ENCODE measurements at places on chromosomes 5 and 9.

DNA sequence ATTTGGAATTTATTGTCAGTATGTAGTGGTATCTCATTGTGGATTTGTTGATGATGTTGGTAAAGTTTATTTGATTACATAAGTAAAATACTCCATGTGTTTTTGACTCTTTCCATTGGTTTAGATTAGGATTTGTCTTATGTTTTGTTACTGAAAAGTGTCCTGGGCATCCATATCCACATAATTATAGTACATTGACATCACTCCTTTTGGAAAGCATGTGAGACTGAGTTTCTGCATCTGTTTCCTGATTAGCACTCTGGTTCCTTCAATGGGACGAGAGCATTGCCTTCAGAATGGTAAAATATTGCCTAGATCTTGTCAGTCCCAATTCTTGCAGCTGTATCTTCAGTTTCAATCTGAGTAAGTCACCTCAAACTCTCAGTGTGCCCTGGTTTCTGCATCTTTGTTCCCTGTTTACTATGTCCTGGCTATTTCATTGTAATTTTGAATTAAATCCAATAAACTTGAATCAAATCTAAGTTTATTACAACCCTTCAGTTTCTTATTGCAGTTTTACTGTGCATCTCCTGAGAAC lies 128.1 kb downstream of the FBXO38 start:
- no peak for DNase-seq

DNA sequence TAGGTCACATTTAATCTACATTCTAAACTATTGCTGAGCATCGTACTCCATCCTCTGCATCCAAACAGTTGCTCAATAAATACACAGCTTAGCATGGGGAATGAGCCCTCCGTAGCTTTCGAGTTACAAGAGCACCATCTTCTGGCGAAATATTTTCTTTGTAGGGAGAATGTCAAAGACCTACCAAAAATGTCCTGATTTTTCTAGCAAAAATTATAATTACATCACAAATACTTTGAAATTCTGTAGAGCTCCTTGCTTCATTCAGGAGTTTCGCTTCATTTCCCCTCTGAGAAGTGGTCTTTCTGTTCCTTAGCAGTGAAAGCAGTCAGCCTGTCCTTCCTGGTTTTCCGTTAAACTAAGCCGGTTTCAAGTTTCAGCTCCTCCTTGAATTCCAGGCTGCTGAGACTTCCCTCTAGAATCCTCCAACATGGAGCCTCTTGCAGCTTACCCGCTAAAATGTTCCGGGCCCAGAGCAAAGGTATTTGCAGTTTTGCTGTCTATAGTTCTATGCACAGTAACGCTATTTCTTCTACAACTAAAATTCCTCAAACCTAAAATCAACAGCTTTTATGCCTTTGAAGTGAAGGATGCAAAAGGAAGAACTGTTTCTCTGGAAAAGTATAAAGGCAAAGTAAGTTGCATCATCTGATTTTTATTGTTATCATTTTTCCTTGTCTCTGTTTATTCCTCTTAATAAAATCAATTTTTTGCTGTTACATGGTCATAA lies at the start of gene GPX8:
GPX8 (plus strand) TSS at position 409 of the 730 bp plus-strand sequence; CDS start at position 431, 22 bp downstream.
- peak; percentile 92 for DNase-seq

DNA sequence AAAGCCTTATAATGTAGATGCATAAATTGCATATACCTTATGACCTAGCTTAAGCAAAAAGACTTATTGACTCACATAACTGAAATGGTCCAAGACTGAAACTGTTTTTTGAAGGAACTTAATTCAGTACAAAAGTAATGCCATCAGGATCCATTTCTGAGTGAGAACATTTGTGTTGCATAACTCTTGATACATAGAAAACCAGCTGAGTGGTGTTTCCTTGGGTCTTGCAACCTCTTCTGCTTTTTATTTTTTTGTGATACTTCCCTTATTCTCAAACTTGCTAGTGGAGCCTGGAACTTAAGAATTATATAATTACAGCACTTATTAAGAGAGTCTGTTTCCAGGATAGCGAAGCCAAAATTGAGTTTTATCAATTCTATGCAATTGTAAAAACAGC lies 272.0 kb downstream of the MAN2A1 start:
- no peak for DNase-seq

- DNase-seq = no peak
Observed at GRCh38 chr9:224582-225520, 10.2 kb downstream of the DOCK8 start.

GRCh38 chr9:17521100-17521855 lies 57.6 kb upstream of the SH3GL2 start:
- DNase-seq = no peak

- no peak for DNase-seq
Observed at GRCh38 chr9:135584934-135585333, 23.4 kb downstream of the PAEP start.

All from IMR-90 (cell line).